ENCODE measurements at places on chromosomes 3 and 15.

DNA sequence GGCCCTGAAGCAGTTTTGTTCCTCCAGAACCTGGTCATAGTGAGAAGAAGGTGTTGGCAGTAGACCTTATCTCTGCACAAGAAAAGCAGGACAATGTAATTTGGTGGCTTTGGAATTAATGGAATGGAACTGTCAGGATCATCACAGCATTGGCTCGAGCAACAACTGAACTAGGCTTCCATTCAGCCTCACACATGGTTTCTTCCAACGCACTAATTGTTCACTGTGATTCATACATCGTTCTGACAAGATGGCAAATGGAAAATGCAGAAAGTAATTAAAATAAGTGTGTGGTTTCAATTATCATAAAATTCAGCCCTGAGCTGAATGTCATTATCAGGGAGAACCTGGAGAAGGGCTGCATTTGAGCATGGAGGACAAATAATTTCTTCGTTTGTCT is 80.6 kb downstream of the MFSD1 start:
- no peak for DNase-seq

DNA sequence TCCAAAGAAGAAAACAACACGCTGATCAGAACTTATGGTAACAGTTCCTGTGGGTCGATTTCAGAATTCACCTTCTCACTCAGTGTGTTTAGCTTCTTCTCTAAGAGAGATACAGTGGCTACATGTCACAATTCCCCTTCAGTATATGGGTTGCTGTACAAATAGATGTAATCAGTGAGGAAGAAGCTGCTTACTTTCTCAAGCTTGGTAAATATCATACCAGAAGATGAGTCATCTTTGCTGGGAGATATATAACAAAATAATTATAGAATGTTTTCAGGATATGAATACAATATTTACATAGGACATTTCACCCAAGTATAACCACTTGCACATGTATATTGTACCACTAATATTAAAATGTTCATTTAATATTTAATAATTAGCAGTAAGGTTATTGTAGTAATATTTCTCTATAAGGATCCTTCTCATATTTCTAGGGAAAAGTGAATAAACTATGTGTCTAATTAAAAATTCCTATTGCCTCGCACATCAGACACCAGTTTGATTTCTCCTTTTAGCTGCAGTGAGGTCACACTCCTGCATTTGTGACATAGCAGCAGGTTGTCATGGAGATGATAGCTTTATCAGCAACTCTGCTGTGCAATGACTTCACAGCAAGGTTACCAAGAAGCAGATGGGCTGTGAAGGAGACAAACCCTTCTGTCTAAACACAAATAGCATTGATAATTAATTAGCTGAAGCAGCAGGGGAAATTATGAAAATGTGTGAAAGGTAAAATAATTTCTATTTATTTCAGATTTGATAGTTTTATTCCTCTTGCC is 211.4 kb downstream of the TUSC7 start:
- no peak for DNase-seq

DNA sequence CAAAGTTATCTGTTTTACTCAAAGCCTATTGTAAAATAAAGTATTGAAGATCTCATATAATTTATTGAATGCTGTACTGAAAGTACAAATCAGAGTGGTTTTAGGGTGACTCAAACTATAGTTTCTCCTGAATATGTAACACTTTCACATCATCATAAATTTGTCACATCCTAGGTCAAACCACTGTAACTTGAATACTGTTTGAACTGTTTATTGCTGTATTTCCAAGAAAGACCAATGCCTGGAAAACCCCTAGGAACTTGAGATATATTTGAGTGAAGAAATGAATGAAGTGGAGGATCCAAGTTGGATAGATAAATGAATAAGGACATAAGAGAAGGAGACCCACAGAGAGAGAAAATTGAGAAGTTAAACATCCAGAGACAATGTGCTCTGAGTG is 348.2 kb downstream of the GRM7 start:
- DNase-seq: no peak

- no peak for DNase-seq
Observed at GRCh38 chr3:45078910-45079522, 52.9 kb downstream of the CLEC3B start.

DNA sequence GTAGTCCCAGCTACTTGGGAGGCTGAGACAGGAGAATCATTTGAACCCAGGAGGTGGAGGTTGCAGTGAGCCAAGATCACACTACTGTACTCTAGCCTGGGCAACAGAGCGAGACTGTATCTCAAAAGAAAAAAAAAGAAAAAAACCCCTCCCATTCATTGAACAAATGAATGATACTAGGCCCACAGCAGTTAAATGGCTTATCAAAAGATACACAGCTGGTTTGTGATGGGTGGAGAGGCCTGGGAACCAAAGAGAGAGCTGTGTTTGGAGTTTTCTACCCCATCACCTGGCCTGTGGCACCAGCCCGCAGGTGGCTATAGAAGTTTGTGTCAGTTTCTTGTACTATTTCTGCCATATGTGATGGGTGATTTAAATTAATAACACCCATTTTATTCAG is 43.1 kb upstream of the LCTL start:
- no peak for DNase-seq

- DNase-seq: no peak
Observed at GRCh38 chr3:94184781-94185180, 121.9 kb downstream of the NSUN3 start.

DNA sequence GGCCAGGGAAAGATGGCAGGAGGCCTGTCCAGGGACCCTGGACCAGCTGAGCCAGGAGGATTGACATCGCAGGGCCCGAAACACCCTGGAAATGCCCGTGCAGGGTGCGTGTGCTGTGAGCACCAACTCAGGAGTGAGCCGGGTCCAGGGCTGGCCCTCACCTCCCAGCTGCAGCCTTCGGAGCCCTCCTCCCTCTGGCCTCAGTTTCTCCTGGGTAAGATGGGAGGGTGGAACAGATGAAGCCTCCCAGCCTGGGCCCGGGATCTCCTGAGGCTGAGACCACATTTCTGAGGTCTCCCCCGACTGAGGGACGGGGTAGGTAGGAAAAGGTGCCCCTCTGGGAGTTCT is 5.3 kb upstream of the CALML4 start:
- no peak for DNase-seq

- DNase-seq: no peak
Observed at GRCh38 chr3:45640091-45640507, 45.5 kb downstream of the LIMD1 start.

- no peak for DNase-seq
Observed at GRCh38 chr15:65264863-65265430, 21.7 kb downstream of the PARP16 start.

GRCh38 chr3:127736801-127737539 is 64.2 kb downstream of the ABTB1 start:
- DNase-seq: no peak

DNA sequence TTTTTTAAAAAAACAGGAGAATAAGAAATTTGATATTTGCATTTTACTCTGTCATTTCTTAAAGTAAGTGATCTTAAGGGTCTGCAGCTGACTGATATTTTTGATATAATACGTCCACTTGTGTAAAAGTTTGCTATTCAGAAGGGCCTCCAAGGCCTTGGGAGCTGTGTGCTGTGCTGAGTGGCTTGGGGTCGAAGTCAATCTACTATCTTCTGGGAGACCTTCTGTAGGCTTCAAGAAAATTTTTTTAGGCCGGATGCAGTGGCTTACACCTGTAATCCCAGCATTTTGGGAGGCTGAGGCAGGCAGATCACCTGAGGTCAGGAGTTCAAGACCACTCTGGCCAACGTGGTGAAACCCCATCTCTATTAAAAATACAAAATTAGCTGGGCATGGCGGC is 26.3 kb downstream of the THSD4 start:
- DNase-seq: no peak

- DNase-seq: no peak
Observed at GRCh38 chr3:143676021-143676420, 172.2 kb downstream of the SLC9A9 start.

GRCh38 chr3:113607219-113607596 is 74.9 kb downstream of the SIDT1 start:
- DNase-seq: no peak

All from stimulated activated CD4-positive, alpha-beta T cell treated with anti-CD3 and anti-CD28 coated beads, Interleukin-12 subunit alpha, Interleukin-12 subunit beta, amount 100 ng/mL, for 4 hours (primary cell).